T follicular helper cell (primary cell): ENCODE measurements at places on chromosomes 13 and 19.

DNA sequence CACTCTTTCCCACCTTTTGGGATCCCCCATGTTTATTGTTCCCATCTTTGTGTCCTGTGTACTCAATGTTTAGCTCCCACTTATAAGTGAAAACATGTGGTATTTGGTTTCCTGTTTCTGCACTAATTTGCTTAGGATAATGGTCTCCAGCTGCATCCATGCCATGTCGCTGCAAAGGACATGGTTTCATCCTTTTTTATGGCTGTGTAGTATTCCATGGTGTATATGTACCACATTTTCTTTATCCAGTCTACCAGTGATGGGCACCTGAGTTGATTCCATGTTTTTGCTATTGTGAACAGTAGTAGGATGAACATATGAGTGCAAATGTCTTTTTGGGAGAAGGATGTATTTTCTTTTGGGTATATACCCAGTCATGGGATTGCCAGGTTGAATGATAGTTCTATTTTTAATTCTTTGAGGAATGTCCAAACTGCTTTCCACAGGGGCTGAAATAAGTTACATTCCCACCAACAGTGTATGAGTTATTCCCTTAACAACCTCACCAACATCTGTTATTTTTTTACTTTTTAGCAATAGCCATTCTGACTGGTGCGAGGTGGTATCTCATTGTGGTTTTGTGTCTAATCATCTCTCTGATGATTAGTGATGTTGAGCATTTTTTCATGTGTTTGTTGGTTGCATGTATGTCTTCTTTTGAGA, 55.7 kb upstream of the MEDAG start:
- DNase-seq: no peak

DNA sequence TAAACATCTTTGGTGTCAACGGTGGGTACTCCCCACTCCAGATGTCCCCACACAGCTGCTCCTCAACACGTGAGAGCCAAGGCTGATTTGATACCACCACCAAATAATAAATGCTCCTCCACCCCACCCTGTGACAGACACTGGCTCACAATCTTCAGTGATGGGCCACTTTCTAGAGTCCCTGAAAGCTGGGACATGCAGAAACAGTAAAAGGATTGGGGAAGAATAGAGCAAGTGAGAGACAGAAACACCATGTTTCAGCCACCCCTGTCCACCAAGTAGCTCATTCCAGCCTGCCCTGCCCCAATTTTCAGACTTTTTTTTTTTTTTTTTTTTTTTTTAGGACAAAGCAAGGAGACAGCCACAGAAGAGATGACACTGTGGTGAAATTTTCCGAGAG, 1.6 kb downstream of the SLC46A3 start:
- no peak for DNase-seq

DNA sequence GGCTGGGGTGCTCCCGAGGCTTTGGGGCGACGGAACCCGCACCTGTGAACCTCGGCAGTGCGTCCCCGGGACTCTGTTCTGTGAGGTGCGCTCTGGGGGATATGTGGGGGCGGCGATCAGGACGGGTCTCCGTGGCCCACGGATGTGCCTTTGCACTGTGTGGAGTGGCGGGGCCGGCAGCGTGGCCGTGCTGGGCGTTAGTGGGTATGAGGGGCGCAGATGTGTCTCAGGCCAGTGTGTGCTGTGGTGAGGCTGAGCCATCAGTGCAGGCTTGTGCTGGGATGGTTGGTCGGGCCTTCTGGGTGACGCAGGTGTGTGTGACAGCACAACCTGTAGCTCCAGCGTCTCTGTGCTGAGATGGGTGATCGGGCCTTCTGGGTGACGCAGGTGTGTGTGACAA, 16.9 kb downstream of the ZNF331 start:
- DNase-seq: no peak

DNA sequence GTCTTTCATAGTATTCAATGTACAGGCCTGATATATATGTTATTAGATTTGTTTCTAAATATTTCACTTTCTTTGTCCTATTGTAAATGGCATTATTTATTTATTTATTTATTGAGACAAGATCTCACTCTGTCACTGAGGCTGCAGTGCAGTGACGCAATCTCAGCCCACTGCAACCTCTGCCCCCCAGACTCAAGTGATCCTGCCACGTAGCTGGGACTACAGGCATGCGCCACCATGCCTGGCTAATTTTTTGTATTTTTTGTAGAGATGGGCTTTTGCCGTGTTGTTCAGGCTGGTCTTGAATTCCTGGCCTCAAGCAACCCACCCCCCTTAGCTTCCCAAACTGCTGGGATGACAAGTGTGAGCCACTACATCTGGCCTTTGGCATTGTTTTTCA, 5.4 kb upstream of the GAS6 start:
- DNase-seq: no peak

DNA sequence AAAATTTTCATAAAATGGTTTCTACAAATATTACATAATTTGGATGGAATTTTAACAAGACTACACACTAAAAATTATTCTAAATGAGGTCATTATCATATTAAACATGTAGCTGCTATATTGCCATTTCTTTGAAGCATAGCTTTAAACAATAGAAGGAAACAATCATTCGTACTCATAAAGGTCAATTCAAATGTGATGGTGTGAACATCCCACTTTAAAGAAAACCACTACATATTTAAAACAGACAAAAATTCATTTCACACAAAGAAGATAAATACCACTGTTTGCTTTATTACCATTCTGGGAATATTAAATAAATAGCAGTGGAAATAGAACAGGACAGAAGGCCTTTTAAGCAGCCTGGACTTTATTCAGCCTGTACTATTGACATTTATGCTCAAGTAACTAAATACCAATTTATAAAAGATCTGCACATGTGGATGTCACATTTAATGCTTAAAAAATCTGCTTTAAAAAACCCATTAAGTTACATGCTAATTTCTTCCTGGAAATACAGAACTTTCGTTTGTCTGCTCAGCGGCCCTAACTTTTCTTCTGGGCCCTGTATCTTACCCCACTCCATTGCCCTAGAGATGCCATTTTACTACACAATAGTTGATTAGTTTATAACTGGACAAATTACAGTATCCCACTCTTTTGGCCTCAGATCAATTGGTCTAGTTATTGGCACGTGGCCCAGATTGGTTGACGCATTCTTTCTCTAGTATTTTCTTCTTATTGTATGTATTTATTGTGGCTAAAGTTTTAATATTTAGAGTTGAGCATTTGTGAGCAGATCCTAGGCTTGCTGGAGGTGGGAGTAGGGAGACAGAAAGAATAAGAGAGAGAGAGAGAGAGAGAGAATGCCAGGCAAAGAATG, 215.1 kb upstream of the SPRY2 start:
- no peak for DNase-seq
